ENCODE measurements at places on chromosomes 6 and 20. TPM values are rescaled to one million over a fixed set of nuclear protein-coding genes. Genes with fewer than 3 reads are reported as not detected.

QRSL1 gene
- 14.0 TPM for total RNA-seq

FAM83C gene
- total RNA-seq = not detected

ASIP gene
- total RNA-seq = not detected

WDR46 gene
- total RNA-seq = 246 TPM

SLC4A11 gene
- total RNA-seq = not detected

CAGE1 gene
- 0.49 TPM for total RNA-seq

SDCBP2 gene
- 4.9 TPM for total RNA-seq

PEDS1 gene
- total RNA-seq = 31.6 TPM

PDE10A gene
- 1.3 TPM for total RNA-seq

RAB32 gene
- total RNA-seq = 161 TPM

SLC22A2 gene
- not detected for total RNA-seq

MROH8 gene
- not detected for total RNA-seq

ZNF343 gene
- 3.7 TPM for total RNA-seq

CRISP3 gene
- total RNA-seq = not detected

SYCP2 gene
- total RNA-seq = 0.16 TPM

GJA1 gene
- total RNA-seq = 12.2 TPM

MBOAT1 gene
- total RNA-seq = 2.5 TPM

MTFR2 gene
- 5.7 TPM for total RNA-seq

JAG1 gene
- total RNA-seq = 8.2 TPM

GABRR1 gene
- not detected for total RNA-seq

DEFB124 gene
- not detected for total RNA-seq

MRPS26 gene
- total RNA-seq = 63.8 TPM

EFCAB8 gene
- not detected for total RNA-seq

ARFGEF2 gene
- 17.9 TPM for total RNA-seq

LY6G5B gene
- total RNA-seq = 0.42 TPM

LY6G6F gene
- not detected for total RNA-seq

FAM83B gene
- total RNA-seq = not detected

IBTK gene
- 44.3 TPM for total RNA-seq

OPRM1 gene
- total RNA-seq = not detected

TINAG gene
- total RNA-seq = not detected

CGAS gene
- total RNA-seq = 14.0 TPM

SIRPD gene
- not detected for total RNA-seq

RIPOR2 gene
- 0.42 TPM for total RNA-seq

STX11 gene
- total RNA-seq = 0.35 TPM

DLK2 gene
- 1.5 TPM for total RNA-seq

CDH4 gene
- total RNA-seq = not detected
